Stimulated activated CD4-positive, alpha-beta T cell treated with anti-CD3 and anti-CD28 coated beads, TNF-alpha, amount 100 ng/mL, for 4 hours (primary cell): ENCODE measurements at places on chromosomes 2 and 18.

GRCh38 chr18:9477509-9477908 lies 2.2 kb downstream of the RALBP1 start:
- DNase-seq = no peak

GRCh38 chr18:10378688-10379420 lies 75.6 kb upstream of the APCDD1 start:
- no peak for DNase-seq

DNA sequence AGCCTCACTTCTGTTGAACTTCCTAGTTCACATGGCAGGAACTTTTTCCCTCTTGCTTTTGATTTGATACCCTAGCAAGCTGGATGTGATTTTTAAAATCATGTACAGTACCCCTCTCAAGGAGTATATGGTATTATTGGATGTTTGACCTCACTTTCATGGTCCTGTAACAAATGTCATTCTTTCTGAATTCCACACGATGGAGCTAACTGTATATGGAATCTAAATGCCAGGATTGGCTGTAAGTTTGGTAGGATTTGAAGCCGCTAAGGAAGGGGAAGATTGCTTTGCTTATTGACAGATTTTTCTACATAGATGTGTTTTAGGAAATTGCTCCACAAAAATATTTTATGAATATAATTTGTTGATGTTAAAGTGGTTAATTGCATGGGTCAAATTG lies 18.3 kb downstream of the MAIP1 start:
- DNase-seq = no peak

- DNase-seq = no peak
Observed at GRCh38 chr2:103788389-103788788, 1026.6 kb downstream of the TMEM182 start.

GRCh38 chr18:51107082-51107481 lies 77.1 kb downstream of the SMAD4 start:
- no peak for DNase-seq

DNA sequence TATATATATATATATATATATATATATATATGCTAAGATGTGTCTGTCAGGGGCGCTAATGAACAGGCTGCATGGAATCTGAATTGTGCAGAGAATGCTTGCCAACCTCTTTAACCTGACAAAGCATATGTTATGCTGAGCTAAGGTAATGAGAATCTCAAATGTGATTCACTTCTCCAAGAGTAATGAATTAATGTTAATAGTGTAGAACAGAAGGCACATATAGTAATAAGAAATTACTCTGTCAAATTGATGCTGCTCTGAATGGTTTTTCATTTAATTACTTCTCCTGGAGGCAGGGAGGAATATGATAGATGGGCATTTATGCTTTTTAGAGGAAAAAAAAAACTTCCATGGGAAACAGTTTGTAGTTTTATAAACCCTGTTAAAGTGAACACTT lies 35.4 kb downstream of the COX7A2L start:
- DNase-seq = no peak

DNA sequence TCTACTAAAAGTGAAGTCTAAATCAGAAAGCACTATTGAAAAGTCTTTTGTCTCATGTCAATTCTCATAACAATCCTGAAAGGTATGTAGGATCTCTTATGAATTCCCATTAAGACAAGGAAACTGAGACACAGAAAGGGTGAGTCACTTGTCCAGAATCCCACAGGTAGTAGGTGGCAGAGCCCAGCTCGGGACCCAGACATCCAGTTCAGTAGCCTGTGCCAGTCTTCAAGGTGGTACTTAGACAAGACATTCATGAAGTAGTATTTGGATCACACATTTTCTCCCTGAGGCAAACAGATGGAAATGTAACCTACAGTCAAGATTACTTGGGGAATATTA lies 14.8 kb upstream of the PARD3B start:
- DNase-seq = no peak

DNA sequence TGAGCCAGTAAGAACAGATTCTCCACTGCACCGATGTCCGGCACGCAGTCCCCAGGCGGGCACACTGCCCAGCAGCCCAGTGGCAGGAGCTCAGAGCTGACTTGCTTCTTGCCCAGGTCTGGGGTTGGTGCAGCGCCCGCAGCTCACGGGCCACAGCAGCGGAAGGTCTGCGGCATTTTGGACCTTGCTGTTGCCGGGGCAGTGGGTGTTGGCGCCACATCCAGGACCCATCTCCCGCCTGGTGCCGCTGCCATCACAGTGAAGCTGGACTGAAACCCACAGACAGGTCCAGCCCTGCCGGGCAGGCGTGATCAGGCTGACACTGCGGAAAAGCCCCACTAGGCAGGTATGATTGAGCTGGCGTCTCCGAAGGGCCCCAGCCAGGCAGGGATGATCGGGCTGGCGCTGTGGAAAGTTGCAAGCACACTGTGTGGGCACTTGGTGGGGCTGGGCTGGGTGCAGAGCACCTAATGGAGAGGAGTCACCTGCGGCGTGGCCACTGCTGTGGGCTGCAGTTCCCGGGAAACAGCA lies 75.5 kb downstream of the SLC66A2 start:
- DNase-seq = no peak

DNA sequence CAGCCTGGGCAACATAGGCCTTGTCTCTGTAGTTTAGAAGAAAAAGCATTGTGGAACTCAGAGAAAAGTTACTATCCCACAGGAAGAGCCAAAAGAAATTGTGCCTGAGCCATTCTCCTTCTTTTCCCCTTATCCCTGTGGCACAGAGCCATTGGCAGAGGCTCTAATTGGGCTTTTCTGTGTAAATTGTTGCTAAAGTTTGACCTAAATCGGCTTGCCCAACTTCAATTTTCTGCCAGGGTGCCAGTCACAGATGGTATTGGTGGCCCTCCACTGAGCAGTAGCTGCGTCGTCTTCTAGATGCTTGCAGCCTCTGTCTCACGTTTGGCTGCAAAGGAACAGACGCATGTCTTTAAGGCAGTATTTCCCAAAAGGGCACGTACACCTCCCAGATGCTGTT lies 30.3 kb downstream of the ZNF532 start:
- DNase-seq = no peak

- DNase-seq = no peak
Observed at GRCh38 chr2:57965961-57966360, 80.6 kb upstream of the VRK2 start.

DNA sequence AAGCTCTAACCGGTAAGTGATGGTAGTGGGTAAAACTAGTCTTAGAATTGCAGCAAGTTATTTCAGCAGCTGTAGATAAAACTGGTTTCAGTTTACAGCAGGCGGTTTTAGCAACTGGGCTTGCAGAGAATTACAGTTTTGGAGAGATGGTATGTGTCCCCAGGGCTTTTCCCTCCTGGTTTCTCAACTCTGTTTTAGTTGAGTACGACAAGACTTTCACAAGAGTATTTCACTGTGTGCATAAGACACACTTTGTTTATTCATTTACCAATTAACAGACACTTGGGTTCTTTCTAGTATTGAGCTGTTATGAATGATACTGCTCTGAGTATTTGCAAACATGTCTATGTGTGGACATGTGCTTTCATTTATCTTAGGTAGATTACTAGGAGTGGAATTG lies 65.6 kb upstream of the RFX8 start:
- DNase-seq = no peak

- DNase-seq = no peak
Observed at GRCh38 chr2:52510432-52510831, 1257.2 kb upstream of the CHAC2 start.

- peak; percentile 38 for DNase-seq
Observed at GRCh38 chr18:13376841-13377351, 158.3 kb downstream of the LDLRAD4 start.

- no peak for DNase-seq
Observed at GRCh38 chr2:62740221-62740620, 34.7 kb downstream of the EHBP1 start.

DNA sequence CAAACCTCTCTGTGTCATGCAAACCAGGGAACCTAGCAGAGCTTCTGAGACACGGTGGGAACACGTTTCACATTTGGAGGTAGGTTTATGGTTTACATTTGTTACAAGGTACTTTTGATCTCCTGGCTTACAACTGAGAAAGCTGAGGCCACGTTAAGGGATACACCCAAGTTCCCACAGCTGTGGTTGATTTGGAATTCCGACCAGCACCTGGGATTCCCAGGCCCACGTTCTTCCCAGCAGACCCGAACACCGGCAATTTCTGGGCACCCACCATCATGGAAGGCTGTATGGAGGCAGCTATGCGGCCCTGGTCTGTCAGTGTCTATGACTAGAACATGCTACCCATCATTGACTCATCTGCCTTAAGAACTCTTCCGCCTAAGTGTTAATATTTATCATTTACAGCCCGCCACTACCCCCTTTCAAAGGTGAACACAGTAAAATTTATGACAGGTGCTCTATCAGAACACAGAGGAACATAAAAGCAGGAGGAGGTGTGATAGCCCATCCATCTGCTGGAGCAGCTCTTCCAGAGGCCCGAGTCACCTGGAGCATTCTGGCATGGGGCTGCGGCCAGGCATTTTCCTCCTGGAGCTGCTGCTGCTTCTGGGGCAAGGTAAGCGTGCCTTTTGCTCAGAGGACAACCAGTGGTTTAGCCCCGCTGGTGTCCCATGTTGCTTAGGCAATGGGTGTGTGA lies at the start of gene PLB1:
TSS of gene PLB1 (plus strand) at position 510 of the 700 bp plus-strand sequence. CDS start at position 565, 55 bp downstream.
- no peak for DNase-seq

DNA sequence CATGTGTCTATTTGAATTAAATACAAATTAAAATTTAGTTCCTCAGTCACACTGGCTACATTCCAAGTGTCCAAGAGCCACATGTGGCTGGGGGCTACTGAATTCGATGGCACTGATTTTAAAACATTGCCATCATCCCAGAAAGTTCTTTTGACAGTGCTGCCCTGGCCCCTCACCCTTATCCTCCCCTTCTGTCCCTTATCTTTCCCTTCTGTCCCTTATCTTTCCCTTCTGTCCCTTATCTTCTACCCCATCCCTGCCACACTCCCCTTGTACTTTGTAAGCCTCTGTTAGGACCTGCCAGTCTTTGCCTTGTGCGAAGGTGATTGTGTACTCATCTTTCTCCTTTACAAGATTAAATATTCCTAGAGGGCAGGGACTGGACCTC lies 85.2 kb downstream of the DNMT3A start:
- DNase-seq = no peak

DNA sequence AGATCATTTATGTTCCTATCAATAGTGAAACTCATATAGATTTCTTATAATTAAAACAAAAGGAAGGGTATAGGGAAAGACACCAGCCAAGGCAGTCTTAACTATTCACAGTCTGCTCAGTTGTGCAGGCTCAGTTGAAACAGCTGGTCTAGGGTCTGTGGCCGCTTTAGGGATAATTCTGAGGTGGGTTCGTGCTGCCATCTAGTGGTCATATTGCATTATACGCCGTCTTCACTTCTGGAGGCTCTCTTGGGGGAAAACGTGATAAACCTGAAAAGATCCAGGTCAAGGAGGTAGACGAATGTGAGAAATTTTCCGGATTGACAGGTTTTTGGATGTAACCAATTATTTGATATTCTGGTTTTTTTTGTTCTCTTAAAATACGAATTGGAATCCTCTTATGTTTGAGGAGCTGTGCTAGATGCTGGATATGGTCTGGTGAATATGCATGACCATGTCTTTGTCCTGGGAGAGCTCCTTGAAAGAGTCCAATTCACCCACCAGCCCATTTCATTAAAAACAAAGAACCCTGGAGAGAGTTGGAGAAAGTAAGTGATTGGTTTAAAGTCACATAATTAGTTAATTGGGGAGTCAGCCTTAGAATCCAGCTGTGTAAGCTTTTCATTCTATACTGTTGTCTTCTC lies 492.4 kb downstream of the PLCL1 start:
- peak; percentile 25 for DNase-seq

- DNase-seq = no peak
Observed at GRCh38 chr2:69237070-69237670, 149.9 kb downstream of the GFPT1 start.

DNA sequence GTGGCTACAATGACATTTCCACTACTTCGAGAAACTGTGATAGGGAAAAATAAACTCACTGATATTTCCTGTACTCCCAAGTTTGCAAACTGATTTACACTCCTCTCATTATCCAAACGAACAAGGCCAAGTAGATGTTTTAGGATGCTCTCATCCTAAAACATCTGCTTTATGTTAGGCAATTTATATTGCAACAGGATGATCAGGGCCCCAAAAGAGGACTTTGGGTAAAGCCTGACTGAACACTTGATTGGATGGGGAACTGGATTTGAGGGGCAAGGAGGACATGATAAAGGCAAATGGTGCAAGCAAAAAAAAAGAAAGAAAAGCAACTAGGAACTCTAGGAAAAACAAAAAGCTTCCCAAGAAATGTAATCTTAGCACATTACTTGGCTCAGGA lies 2.1 kb upstream of the HES6 start:
- no peak for DNase-seq

DNA sequence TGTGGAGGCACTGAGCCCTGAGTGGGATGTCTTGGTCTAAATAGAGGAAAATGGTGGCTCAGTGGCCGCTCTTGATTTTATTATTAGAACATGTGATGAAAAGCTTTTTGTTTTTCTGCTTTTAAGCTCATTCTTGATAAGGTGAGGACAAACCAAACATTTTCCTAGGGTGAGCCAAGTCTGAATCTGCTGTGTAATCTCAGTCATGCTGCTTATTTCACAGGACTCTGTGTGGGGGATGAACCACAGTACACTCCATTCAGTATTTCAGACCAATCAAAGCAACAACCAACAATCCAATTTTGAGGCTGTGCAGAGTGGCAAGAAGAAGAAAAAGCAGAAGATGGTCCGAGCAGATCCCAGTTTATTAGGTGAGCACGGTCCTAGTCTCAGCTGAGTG lies 20.0 kb upstream of the SNORC start:
- no peak for DNase-seq

DNA sequence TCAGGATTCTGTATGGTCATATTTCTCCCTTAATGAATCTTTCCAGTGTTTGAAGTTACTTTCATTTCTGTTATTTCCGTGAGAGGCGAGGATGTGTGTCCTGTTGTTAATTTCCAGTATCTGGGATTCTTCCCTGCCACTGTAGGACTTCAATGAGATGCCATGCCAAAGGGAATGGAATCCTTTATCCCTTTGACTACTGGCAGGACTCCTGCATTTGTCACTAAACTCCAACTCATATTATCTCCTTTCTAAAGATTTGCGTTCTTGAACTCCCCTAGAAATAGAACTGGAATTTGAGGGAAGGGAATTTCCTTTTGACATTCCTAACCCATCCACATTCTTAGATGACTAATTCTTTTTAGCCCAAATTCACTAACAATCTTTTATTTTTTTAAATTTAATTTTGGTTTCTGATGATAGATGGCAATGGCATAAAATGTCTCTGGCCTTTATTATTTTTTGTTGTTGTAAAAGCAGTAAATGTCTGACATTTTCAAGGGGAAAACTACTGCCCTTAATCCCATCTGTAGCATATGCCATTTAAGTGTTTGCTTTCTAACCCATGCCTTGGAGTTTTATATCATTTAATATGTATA lies 87.8 kb upstream of the EML6 start:
- no peak for DNase-seq

DNA sequence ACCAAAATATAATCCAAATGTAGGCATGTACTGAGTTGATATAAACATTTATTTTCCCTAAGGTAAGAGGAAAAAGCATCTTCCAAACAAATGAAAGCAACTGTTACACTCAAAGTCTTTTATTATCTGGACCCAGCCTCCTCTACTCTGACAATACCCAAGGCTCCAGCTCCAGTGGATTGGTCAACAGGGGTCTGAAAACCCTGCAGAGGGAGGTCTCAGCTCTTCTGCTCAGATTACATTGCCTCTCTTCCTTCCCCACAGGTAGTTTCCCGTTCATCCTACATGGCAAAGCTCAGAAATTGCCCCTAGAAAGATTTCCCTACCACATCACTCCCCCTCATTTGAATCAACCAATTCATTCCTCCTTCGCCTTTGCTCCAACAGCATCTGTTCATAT lies 457.0 kb downstream of the METTL4 start:
- DNase-seq = no peak
